ENCODE measurements at places on chromosomes 6 and 20.

GRCh38 chr6:10424040-10424439 lies 9.2 kb upstream of the TFAP2A start:
- DNase-seq, result no peak

DNA sequence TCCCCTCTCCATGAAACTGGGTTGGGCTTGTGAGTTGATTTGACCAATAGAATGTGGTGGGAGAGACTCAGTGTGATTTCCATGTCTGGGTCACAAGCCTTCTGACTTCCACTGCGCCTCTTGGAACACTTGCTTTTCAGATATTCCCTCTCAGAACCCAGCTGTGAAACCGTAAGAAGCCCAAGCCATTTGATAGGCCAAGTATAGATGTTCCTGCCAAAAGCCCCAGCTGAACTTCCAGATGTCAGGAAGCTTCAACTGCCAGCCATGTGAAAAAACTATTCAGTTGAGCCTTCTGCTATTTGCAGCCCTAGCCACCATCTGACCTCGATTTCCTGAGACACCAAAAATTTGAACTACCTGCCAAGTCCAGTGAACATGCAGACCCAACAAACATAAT lies 387.8 kb upstream of the GJE1 start:
- DNase-seq, result no peak

GRCh38 chr6:106792536-106793236 lies 163.3 kb downstream of the QRSL1 start:
- DNase-seq, result no peak

GRCh38 chr20:49444553-49444990 lies 37.9 kb downstream of the KCNB1 start:
- DNase-seq, result no peak

DNA sequence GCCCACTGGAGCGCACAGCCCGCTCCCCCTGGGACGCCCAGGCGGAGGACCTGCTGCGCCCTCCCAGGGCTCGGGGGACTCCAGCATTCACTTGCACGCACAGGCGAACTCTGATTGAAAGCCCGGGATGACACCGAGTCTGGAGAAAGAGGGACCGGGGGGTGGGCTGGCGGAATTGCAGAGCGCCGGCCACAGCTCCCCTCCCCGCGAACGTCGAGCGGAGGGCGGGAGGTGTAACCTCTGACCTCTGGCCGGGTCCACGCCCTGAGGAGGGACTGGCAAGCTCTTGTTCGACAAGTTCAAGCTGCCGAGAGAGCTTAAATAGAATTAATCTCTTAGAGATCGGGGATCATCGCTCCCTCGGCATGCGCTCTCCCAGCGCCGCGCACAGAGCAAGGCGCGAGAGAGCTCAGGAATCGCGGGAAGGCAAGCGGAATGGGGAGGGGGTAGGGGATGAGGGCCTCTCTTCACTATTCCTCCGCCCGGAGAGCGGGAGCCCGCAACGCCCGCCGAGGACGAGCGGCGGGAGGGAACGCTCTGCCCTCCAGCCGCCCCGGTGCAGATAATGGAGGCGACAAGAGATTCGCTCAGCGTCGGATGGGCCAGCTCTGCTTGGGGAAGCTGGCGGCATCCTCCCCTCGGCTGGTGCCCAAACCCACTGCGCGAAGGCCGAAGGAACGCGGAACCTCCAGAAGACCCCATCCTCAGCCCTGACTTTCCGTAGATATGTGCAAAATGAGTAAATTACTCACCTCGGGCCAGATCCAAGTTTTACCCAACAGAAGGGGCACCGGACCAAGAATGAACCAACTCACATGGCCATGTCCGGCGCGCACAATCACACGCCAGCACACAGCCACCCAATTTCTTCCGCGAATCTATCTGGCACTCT lies 761 bp upstream of the NR2E1 start:
- no peak for DNase-seq

GRCh38 chr6:20711518-20711917 lies 177.3 kb downstream of the CDKAL1 start:
- DNase-seq, result no peak

GRCh38 chr6:106925948-106926347 lies 48.6 kb downstream of the CD24 start:
- no peak for DNase-seq

GRCh38 chr6:170532867-170533488 lies 20.1 kb downstream of the PSMB1 start:
- no peak for DNase-seq

DNA sequence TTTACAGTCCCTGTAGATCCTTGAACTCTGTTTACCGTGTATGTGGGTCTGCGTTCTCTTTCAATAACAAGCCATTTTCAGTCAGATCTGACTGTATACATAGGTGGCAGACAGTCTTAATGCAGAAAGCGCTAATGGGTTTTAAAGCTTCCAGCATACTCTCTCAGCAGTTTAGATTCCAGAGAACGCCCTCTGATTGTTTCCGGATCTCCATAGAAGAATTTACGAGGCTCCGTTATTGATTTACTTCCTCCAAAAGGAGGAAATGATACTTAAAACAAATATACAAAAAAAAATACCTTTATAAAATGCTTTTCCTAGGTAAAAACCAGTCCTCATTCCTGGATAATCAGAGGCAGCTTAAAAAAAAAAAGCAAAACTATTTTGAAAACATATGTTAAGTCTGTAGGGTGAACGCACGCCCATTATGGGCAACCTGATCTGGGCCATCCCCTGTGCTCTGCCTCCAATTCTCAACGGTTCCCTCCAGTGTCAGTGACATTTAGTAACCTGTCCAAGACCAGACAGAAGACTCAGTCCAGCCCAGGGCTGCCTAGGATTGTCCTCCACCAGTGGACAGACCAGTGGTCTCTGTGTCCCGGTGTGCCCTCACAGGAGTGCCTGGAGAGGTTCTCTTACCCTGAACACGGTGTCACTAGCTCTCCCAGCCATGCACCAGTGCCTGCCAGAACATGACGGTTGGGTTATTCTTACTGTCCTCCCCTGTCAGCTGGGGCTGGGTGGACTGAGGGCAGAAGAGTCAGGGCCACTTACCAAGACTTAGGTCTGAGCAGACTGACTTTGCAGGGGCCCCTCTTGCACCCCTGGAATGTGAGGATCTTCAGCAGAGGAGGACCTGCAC lies 217.3 kb downstream of the ARID1B start:
- DNase-seq, result no peak

GRCh38 chr20:60589623-60590022 lies 631.4 kb downstream of the CDH26 start:
- no peak for DNase-seq

DNA sequence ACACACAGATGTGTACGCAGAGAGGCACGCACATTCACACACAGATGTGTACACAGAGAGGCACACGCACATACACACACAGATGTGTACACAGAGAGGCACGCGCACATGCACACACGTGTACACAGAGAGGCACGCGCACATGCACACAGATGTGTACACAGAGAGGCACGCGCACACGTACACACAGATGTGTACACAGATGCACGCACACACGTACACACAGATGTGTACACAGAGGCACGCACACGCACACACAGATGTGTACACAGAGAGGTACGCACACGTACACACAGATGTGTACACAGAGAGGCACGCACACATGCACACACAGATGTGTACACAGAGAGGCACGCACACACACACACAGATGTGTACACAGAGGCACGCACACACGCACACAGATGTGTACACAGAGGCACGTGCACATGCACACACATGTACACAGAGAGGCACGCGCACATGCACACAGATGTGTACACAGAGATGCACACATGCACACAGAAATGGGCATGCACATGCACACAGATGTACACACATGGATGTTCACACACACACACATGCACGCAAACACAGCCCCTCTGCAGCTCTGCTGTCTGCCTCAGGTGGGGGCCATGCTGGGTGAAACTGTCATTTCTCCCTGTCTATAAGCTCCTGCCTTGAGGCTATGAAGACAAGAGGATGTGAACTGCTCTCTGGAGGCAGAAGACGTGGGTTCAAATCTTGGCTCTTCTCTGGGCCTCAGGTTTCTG lies 14.3 kb upstream of the MYT1 start:
- DNase-seq, result no peak

- DNase-seq, result peak; percentile 91
These were observed 59.0 kb upstream of the QKI start for GRCh38 chr6:163355426-163355991.

DNA sequence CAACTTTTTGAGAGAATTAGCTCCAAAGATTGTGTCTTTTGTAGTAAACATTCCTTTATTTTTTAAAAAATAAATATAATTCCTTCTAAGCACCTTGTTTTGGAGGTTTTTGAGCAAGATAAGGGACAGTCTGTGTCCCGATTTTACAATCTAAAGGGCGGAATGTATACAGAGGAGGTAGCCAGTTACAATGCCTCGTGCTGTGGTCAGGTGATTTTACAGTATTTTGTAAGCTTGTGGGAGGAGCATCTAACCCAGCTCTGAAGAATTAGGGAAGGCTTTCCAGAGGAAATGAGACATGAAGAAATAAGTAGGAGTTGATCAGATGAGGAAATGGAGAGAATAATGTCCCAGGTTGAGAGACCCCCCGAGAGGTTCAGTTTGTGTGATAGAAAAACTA lies 1.3 kb downstream of the HINT3 start:
- DNase-seq, result peak; percentile 86

DNA sequence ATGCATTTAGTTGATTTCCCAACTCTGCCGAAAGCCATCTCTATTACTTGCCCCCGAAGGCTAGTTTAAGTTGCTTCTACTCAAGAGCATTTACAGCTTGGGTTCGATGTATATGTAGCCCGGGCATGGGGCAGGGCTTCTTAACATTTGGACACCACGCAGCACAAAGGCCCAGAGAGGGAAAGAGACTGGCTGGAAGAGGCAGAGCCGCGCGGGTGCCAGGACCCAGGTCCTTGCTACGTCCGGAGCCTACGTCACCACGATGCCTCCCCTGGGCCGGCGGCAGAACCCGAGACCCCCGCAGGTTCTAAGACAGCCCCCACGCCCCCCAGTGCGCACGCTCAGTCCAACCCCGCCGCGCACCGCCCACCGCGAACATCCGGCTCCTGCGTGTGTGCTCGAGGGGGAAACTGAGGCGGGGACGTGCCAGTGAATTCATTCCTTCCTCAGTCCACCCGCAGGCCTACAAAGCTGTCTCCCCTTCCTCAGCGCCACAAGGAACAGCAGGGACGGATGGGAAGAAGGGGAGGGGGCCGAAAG lies 367 bp upstream of the PCIF1 start:
- DNase-seq, result no peak

DNA sequence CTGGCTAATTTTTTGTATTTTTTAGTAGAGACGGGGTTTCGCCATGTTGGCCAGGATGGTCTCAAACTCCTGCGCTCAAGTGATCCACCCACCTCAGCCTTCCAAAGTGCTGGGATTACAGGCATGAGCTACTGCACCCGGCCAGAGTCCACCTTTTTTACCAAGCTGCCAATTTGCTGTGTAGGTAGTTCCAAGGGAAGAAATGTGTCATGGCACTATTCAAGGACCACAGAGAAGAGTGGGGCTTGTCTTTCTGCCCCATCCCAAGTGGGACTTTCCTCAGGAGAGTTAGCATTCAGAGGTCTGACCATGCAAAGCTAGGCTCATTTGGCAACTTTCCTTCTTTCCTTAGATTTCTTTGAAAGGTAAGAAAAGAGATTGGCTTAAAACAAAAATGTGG lies 111.9 kb upstream of the TRAF3IP2 start:
- no peak for DNase-seq

- DNase-seq, result no peak
These were observed 76.3 kb upstream of the SIRPA start for GRCh38 chr20:1818895-1819294.

DNA sequence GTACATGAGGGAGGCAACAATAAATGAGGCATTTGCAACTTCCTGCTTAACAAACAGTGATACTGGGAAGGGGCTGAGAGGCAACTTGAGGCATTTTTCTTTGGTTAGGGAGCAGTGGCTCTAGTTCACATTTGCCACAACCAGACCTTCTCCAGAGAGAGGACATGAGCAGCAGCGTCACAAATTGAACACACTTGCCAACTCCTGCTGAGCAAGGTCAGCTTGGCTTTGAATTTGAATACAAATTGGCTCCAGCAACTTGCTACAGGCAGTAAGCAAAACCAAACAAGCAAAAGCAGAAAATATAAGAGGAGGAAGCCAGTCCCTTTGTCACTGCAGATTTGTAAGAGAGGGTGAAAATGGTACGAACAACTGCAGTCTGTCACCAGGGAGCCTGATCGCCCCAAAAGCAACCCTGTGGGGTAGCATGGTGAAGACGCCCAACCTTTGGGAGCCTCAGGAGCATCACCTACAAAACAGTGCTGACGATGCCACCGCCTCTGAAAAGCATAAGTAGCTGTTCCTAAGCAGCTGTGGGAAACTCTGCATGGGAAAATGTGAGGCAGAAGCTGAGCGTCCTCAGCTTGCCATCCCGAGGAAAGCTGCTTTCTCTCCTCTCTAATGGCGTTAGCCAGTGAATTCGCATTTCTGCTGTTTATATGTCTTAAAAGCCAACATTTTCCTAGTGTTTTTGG lies 378.7 kb downstream of the RNGTT start:
- no peak for DNase-seq

DNA sequence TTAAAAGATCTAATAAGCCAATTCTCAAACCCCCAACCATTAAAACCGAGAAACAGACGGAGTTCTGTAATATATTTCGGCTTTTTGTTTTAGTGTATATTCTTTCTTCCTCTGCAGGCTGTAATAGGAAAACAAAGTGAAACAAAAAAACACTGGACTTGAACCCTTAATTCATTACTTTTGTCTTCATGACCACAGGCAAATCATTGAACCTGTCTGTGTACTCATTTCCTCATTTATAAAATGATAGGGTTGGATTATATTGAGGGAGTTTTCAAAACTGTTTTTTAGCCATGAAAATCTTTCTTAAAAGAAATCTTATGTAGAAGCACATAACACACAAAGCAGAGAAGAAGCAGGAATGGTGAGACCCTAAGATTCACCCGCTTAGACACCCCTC lies 278.8 kb downstream of the CD83 start:
- no peak for DNase-seq

- no peak for DNase-seq
These were observed 115.6 kb downstream of the ZDHHC14 start for GRCh38 chr6:157496534-157497095.

DNA sequence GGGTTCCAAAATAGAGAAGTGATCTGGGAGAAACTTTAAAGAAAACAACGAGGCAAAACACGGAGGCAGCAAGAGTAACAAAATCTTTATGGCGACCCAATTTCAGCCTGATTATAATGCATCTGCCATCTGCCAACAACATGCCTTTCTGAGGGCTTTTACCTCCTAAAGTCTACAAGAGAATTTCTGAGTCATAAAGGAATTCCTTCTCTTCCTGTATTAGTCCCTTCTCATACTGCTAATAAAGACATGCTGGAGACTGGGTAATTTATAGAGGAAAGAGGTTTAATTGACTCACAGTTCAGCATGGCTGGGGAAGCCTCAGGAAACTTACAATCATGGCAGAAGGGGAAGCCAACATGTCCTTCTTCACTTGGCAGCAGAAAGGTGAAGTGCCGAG lies 226.6 kb downstream of the HACE1 start:
- DNase-seq, result no peak
